ENCODE measurements at places on chromosomes 5 and 9.

DNA sequence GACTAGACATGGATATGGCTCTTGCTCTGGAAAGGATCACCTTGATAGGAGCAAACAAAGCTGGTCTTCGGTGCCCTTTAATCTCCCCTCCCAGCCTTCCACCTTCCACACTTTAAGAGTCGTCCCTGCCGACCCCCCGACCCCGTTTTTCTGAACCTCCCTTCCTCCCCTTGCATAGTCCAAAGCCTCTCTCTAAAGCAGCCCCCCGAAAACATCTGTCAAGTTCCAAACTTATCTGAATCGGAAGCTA is 423 bp upstream of the NUP214 start:
- no peak for DNase-seq

DNA sequence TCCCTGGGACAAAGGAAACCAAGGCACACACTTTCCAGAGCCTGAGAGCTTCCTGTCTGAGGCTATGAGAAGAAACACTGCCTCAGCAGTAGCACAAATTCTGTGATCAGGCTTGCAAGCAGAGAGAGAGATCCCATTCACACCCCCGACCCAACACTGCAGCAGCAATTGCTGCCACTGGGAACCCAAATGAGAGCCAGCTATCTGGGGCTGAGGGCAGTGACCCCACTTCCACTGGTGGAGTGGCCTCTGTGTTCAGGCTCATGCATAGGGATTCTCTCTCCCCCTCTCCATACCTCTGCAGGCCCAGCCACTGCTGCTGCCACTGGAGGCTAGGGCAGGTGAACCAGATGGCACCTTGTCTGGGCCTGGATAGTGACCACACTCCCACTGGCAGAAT is 95.2 kb downstream of the TMEM232 start:
- no peak for DNase-seq

GRCh38 chr9:33381231-33381791 is 21.1 kb downstream of the AQP7 start:
- DNase-seq = no peak

- DNase-seq = no peak
Measured at GRCh38 chr5:168843277-168844015, 264.3 kb upstream of the PANK3 start.

DNA sequence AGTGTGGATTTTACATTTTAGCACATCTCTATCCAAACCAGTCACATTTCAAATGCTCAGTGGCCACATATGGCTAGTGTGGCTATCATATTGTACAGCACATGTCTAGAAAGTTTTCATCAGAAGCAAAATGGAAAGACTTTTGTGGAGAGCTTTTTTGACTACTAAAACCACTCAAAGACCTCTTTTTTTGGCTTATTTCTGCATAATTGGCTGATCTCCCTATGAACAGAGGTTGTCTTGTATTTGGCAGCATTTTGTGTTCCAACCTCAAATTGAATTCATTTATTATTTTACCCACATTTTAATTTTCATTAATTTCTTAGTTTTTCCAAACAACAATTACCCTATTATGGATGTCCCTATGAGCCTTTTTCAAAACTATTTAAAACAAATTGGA is 395.7 kb downstream of the TLE1 start:
- no peak for DNase-seq

GRCh38 chr9:68793605-68794343 is 88.7 kb downstream of the PIP5K1B start:
- peak; percentile 6 for DNase-seq

GRCh38 chr9:130171226-130172148 is 717 bp upstream of the NCS1 start:
- no peak for DNase-seq

GRCh38 chr5:109826426-109826825 is 136.7 kb downstream of the MAN2A1 start:
- no peak for DNase-seq

- DNase-seq = no peak
Measured at GRCh38 chr5:74810915-74811314, 43.9 kb downstream of the NSA2 start.

DNA sequence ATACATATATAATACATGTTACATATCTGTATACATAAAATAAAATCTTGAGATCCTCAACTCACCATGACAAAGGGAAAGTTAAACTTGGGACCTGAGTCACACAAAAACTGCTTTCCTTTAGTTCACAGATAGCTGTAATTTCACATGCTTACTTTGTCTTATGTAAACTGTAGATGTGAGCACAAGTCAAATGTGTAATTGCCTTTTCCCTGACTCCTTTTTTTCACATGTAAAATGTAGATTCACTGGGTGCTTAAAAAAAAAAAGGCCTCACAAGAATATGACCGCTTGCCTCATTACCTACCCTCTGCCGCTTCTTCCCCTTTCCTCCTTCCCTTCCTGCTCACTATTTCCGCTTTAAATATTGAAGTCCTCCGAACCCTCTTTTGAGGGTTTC is 21.9 kb upstream of the FAM169A start:
- DNase-seq = no peak

- DNase-seq = no peak
Measured at GRCh38 chr9:32398207-32398606, 13.8 kb downstream of the ACO1 start.

DNA sequence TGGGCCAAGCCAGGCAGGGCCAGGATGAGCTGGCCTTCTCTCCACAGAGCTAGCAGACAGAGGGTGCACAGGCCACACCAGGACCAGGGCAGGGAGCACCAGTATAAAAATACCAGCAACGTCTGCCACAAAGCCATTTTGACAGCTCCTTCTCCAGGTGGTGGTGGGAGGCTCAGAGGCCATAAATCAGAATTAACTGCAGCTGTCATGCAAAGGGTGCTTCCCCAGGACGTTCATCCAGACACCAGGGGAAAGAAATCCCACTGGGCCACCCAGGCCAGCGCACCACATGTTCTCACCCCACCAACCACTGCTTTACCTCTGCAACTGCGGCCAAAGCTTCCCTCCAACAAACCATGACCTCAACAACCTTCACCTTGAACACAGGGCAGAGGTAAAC is 403.7 kb upstream of the TRPC7 start:
- no peak for DNase-seq

DNA sequence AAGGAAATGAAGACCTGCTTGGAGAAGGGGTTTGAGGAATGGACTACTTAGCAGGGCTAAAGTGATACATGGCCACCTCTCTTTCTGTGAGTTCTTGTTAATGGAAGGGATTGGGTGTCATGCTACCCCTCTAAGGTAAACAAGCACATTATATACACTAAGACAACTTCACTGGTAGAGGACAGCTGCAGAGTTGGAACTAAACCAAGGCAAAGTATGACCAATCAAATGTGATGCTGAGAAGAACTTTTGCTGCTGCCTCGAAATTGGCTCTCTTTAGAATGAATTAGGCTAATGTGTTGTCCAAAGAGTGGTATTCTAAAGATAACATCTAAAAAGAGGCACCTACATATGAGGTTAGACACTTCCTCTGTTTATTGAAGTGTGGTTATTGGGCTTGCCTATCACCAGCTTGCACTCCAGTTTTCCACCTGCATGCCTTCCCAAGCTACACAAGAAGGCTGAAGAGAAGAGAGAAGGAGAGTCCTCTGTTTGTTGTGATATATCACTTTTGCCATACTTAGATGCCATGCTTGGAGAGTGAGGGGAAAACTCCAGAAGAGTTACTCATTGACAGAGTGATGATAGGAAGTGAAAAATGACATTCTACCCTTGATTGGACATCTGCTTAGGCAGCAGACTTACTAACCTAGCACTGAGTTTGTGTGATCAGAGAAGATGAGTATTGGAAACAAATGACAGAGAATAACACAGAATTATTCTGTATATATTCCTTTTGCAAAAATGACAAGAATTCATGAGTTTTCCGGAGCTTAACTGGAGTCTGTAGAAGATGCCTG is 536.1 kb downstream of the ZNF608 start:
- no peak for DNase-seq

DNA sequence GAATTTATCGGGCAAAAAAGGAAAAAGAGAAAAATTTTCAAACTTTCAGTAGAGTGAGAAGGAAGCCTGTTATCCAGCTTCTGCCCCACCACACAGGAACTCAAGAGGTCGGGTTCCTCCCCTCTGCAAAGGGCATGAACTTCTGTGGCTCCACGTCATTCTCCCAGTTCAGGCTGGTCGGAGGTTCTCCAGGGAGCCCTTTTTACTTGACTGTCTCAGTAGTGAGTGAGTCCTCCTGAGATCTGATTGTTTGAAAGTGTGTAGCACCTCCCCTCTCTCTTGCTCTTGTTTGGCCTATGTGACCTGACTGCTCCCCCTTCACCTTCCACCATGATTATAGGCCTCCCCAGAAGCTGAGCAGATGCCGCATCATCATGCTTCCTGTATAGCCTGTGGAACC is 9.7 kb downstream of the SPINK1 start:
- no peak for DNase-seq

DNA sequence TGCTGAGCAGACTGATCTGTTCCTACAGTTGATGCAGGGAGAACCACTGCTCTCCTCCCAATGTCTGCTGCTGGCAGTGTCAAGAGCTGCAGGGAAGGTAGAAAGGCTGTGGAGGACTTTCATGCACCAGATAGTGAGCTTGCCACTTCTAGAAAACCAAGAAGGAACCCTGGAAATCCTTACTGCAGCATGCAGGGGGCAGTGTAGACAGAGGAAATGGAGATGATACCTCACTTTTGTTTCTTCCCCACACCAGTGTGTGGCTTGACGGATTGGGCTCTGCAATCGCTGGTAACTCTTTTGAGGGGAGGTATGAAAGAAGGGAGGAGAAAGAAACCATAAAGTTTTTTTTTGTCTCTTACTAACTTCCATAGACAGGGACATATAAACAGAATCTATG is 480.7 kb downstream of the DMAC1 start:
- DNase-seq = no peak

Data from stimulated activated naive B cell treated with anti-CD40 and anti-IgM and Interleukin-4, amounts not matched to agents 10 μg/mL and 1 μg/mL and 100 μg/mL, for 72 hours (primary cell).